ENCODE measurements at places on chromosomes 1 and 21.

GRCh38 chr1:172647110-172647564, 11.8 kb upstream of the FASLG start:
- DNase-seq: peak; percentile 72

DNA sequence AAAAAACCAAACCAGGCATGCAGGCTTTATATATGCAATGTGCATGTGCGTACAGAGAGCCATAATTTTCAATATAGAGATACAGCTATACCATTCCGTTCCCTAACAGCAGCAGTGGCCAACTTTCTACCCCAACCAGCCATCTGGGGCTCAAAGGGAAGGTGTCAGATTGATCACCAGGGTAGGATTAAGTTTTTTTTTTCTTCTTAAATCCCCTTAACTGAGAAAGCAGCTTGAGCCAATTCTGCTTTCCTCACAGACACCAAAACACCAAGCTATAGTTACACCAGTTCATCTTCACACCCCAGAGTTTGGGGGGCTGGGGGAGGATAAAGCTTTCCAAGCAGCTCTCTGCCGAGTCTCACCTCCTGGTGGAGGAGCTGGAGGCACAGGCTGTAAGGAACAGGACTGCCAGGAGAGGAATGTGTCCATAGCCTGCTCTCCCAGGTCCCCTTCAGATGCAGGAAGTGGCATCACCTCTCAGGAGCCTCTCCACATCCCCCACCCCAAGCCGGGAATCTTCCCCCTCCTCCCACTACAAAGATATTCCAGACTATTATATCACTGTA, 87.9 kb downstream of the SSBP3 start:
- DNase-seq: no peak

- DNase-seq: no peak
Measured at GRCh38 chr21:36754241-36754898, 55.5 kb downstream of the SIM2 start.

GRCh38 chr1:187909382-187909781, 1080.6 kb downstream of the PLA2G4A start:
- DNase-seq: no peak

DNA sequence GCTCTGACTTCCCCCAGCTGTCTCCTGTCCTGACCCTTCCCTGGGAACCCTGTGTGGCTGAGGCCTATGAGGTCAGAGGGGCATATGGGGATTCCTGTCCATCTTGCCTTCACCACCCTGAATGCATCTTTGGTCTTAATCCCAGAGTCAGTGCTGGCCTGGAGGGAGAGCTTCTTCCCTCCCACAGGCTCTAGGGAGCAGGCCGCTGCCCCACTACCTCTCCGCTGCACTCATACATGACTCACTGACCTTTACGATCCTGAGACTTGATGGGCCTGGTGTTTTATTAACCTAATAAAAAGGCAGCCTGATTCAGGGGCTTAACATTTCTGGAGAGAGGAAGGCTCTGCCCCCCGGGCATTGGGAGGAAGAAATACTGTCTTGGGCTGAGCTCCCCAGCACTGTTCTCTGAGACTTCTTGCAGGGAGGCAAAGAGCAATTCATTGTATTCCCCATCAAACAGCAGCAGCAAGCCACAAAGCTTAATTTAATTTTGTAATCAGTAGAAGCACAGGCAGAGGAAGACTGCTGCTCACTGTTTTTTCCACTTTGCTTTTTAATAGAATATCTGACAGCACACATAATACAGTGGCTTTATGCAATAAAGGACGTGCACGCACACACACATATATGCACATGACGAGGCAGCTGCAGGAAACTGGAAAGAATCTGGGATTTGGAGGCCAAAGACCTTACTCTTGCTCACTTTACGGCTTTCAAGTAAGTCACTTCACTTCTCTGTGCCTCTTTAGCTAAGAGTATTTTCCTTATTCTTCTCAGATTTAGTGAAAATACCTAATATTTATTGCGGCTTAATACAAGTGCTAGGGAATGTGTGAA, 89.2 kb upstream of the GRIK3 start:
- no peak for DNase-seq

- no peak for DNase-seq
Measured at GRCh38 chr1:245484176-245484575, 329.4 kb downstream of the KIF26B start.

GRCh38 chr1:29123053-29123886, 433 bp downstream of the TMEM200B start:
- DNase-seq: peak; percentile 66

GRCh38 chr1:3858231-3858981, 1.1 kb downstream of the DFFB start:
- DNase-seq: no peak

DNA sequence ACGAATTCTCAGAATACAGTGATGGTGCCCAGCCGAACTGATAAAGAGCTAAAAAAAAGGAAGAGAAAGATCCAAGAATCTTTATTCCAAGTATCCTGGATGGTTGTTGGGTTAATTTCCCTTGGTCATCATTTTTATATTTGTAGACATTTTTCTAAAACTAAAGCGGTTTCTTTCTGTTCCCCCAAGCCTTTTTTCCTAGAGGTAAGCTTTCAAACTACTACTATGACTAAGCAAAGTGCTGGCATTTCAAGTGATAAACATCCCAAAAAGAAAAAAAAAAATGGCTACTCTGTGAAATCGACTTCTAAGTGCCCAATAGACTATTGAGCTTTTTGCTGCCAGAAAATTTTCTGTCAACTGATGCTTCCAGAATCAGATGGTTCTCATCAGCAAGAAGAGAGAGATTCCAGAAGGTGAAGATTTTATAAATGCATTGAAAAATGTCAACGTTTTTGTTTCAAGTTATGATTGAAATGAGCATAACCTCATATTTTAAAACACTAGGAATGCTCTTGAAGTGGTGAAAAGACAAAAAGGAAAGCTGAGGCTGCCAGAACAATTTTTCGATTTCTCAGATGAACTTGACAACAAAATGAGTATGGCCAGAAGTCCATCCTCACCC, 96.1 kb upstream of the ZC3H11B start:
- DNase-seq: no peak

DNA sequence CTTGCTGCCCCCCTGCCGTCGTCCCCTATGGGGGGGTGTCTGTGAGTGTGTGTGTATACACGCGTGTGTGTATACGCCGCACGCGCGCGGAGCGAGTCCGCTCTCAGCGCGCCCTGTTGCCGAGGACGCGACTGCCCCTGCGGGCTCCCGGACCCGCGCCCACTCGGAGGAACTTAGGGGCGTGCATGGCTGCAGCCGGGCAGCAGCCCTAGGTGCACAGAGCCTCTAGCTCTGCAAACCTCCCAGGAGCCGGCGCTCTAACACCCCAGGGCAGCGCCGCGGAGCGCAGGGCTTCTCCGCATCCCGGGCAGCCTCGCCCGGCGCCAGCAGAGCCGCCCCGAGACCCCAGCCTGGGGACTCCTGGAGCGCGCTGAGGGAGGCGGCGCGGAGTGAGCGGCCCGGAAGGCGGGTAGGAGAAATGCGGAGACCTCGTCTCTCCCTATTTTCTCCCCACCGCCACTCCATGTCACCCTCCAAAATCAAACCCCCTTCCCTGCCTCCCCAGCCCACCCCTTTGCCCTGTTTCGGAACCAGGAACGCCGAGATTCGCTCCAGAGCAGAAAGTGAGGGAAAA, 574 bp downstream of the ITPKB start:
- DNase-seq: peak; percentile 36

GRCh38 chr1:219330669-219331068, 157.0 kb downstream of the LYPLAL1 start:
- no peak for DNase-seq

DNA sequence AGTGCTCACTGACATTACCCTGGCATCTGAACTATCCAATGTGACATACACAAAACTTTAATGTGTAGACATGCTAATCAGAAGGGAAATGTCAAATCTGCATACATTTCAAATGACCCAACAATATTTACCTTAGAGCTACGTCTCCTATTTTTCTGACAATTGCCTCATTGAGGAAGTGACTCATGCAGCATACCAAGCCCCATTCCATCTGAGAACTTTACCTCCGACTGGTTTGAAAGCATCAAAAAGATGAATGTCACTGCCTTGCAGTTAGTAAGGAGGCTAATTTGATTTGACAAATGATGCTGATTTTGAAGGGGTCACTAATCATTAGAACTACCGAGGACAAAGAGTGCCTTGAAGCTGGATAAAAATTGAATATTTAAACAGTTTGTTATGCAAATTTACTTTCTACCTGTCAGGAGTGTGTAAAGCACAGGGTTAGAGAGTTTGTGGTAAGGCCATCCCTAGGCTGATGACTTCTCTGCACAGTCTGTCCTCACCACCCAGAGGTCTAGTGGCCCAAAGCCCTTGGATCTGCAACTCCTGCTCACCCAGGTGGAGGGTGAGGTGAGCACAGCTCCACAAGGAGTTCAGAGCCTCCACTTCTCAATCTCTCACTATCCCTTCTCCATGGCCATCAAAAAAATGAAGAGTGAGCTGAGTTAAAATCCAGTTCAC, 500.3 kb upstream of the C1orf87 start:
- no peak for DNase-seq

GRCh38 chr1:176866011-176866714, 298.3 kb downstream of the ASTN1 start:
- no peak for DNase-seq

GRCh38 chr1:43708002-43708410, 670 bp downstream of the ST3GAL3 start:
- no peak for DNase-seq

GRCh38 chr1:8031176-8031785, 5.2 kb upstream of the ERRFI1 start:
- DNase-seq: no peak

- DNase-seq: no peak
Measured at GRCh38 chr1:107680579-107680985, 284.4 kb downstream of the VAV3 start.

GRCh38 chr1:17009706-17010105, 2.0 kb downstream of the ATP13A2 start:
- DNase-seq: no peak

DNA sequence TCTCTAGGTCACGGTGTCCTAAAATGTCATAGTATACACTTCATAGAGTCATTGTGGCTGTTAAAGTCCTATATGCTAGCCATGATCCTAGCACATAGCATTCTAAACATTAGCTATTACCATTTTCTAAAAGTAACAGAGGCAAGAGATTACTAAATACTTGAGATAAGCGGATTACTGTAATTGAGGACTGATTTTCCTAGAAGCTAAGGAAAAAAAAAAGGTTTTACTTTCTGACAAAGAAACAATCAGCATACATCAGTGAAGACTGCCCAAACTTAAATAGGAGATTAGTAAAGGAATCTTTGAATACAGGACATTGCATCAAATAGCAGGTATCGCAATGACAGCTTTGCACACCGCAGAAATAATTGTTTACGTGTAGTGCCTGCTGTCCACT, 91.3 kb upstream of the HNRNPU start:
- DNase-seq: no peak
